ENCODE measurements at places on chromosomes 13 and 19.

DNA sequence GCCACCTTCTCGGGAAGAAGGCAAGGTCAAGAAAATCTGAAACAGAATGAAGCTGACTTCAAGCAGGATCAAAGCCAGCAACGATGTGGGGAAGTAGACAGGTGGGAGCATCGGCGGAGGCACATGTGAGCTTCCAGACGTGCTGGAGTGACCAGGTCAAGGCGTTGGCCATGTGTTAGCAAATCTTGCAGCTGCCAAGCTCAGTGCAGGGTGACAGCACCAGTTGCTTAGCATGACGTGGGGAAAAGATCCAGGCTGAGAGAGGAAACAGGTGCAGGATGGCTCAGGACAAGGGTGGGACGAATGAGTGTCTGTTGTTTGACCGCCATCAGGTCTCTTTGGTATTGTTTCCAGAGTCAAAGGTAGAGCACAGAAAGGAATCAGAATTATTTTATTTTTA lies 92.3 kb downstream of the TNFSF13B start:
- DNase-seq = no peak

DNA sequence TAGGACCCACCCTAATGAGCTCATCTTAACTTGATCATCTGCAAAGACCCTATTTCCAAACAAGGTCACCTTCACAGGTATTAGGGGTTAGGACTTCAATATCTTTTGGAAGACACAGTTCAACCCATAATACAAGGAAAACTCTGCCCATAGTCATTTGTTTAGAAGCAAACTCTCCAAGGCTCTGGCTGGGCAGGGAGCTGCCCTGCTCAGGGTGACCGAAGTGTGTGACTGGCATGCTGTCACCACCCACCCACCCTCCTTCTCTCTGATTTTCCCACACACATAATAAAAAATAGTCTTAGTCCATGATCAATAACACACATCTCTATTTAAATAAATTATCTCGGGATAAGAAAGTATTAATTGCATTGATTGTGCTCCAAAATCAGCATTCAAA lies 161.1 kb downstream of the KCTD15 start:
- no peak for DNase-seq

DNA sequence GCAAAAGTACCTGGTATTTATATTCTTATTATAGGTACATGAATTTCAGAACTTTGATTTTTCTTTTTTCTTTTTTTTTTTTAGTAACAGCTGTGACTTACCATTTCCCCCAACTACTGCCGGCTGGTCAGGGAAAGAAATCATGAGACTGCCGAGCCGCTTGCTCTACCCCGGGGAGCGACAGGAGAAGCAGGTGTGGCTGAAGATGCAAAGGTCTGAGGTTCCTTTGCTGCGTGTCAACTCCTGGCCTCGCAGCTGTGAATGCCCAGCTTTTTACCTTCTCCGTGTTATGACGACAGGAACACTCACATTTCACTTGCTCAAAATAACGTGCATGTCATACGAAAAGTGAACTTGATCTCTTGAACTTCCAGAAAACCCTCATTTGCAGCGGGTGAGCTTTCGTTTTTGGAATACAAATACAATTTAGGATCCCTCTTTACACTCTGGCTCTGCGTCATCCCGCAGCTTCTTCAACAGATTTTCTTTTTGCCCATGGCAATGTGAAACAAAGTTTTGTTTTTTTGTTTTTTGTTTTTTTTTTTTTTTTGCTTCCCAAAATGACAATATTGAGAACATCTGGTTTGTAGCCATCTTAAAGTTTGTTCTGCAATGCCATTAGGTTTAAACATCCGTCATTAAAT lies 117.9 kb downstream of the EFNB2 start:
- DNase-seq = no peak

GRCh38 chr13:93372856-93373255 lies 146.2 kb downstream of the GPC6 start:
- DNase-seq = no peak

GRCh38 chr13:77810878-77811277 lies 107.8 kb downstream of the EDNRB start:
- no peak for DNase-seq

- no peak for DNase-seq
These were observed 977 bp downstream of the PCDH20 start for GRCh38 chr13:61414686-61415057.

GRCh38 chr19:46617601-46618000 lies 7.3 kb downstream of the PTGIR start:
- no peak for DNase-seq

DNA sequence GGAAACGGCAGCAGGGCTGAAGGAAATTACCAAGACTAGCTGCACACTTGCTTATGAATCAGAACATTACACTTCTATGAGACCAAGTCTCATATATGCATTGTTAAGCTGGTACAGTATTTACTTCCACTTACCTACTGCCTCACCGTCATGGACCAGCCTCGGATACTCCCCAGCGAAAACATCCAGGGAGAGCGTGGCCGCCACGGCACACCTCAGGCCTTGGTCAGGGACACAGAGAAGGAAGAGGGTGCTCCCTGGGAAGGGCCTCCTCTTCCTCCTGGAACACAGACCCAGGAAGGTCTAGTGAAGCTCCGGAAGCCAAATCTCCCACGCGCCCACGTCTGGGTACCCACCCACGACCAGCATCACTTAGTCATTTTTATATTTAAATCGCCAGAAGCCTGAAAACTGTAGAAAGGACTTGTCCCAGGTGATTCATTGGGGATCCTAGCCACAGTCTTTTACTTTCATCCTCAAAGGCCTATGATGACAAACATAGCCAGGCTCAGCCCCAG lies 24.4 kb upstream of the MTIF3 start:
- DNase-seq = no peak

- no peak for DNase-seq
These were observed 93.4 kb downstream of the KCTD12 start for GRCh38 chr13:76792731-76793347.

GRCh38 chr19:35135389-35135909 lies 590 bp upstream of the LGI4 start:
- peak; percentile 54 for DNase-seq

- DNase-seq = no peak
These were observed 329.8 kb downstream of the MYO16 start for GRCh38 chr13:108959234-108959633.

DNA sequence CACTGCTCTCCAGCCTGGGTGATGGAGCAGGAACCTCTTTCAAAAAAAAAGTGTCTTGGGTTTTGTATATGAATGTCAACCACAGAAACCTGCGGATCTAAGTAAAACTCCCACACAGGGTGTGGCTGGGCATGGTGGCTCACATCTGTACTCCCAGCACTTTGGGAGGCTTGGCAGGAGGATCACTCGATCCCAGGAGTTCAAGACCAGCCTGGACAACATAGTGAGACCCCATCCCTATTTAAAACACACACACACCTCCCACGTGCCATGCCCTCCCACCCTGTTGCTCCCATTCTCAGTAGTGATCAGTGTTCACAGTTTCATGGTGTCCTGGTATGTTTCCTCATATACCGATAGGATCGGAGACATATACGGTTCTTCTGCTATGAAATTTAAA lies 9.2 kb downstream of the TMED1 start:
- no peak for DNase-seq

DNA sequence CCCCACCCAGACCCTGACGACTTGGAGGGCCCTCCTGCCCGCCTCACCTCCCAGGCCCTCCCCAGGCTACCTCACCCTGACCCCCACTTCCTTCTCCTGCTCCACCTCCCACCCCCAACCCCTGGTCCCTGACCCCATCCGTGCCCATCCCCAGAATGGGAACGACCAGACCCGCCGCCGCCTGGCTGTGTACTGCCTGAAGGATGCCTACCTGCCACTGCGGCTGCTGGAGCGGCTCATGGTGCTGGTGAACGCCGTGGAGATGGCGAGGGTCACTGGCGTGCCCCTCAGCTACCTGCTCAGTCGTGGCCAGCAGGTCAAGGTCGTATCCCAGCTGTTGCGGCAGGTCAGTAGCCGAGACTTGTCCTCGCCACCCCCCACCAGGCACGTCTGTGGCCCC lies 11.9 kb upstream of the SPIB start:
- no peak for DNase-seq

DNA sequence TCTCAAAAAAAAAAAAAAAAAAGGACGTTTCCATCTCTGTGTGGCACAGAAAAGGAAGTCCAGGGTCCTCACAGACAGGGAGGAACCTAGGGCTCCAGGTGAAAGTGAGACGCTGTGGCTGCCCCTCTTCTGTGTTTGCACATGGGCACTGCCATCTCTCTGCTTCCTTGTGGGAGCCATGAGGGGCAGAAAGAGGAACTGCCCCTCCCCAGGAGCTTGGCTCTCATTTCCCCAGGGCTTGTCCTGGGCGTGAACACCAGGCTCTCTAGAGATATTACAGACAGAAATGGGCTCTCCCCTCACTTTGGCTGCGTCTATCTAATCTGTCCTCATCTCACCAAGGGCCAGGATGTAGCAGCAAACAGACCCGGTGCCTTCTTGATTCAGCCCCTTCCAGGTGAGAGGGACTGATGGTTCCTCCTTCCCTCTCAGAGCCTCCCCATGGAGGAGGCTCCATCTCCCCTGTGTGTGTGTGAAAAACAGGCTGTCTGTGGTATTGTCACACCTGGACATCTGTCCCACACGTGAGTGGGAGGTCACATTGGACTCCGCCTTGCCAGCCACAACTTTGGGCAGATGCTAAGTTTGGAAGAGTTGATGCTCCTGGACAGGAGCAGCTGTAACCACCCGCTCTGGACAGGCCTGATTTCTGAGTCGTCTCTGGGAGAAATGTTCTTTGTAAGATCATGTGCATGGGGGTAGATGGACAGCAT lies 840 bp upstream of the LILRA4 start:
- no peak for DNase-seq

DNA sequence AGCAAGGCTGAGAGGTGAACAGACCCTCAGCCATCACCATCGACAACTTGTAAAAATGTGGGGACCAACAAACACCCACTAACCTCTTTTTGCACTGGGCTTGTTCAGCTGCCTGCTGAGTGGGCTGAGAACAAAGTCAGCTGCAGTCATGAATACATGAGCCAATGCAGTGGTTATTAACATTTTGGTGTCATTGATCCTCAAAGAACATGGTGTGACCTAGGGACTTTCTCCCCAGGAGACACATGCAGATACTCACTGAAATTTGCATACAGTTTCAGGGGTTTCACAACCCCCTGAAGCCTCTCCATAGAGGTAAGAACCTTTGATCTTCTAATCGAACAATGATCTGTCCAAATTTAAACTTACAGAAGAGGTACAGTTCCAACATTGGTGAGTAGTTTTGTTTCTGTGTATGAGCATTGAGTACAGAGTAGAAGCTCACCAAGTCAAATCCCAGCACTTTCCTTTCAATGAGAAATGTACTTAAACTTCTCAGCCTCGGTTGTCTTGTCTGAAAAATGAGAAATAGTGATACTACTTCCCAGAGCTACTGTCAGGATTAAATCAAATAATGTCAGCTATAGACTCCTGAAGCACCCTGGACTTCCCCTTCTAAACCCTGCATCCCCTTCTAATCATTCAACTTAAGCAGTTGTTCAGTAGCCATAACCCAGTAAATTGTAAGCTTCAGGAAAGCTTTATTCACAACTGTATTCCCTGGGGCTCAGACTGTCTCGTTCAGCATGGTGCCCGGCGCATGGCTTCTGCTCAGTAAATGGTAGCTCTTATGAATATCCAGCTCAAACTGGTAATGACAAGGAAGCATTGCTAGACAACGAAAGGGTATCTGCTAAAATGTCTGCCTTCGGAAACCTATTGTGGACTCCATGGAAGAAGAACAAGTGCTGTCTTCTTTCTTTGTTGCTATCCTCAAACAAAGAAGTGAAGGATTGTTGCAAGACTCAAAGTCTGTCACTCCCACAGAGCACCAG lies 148.7 kb downstream of the FOXO1 start:
- DNase-seq = no peak
